ENCODE measurements at places on chromosomes 5 and 9. TPM values are rescaled to one million over a fixed set of nuclear protein-coding genes. Genes with fewer than 3 reads are reported as not detected.
A peak's percentile ranks its signal among the peaks of the same experiment; 100 is the strongest.

- no peak for DNase-seq
Observed at GRCh38 chr9:99112750-99113413, 8.0 kb downstream of the TGFBR1 start.

DNA sequence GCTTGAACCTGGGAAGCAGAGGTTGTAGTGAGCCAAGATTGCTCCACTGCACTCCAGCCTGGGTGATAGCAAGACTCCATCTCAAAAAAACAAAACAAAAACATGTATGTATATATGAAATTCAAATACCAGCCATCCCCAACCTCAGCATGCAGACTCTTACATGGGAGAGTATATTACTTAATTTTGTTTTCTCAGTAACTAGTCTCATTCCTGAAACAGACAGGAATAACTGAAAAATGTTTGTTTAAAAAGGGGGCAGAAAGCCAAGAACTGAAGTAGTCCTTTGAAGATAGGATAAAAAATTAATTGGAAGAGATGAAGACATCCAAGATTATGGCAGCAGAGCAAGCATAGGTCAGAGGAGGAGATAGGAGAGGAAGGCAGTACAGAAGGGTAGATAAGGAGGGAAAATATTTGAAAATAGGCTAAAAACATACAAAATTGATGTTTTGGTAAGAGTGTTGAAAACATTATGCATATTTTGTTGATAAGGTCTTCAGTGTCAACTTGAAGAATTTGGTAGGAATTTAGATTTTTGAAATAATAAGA is 309.9 kb downstream of the MAT2B start:
- DNase-seq = no peak

Gene DMAC1
- 10.0 TPM for total RNA-seq

Gene PCDHB8
- 0.17 TPM for total RNA-seq

Gene CTXN3
- not detected for total RNA-seq

DNA sequence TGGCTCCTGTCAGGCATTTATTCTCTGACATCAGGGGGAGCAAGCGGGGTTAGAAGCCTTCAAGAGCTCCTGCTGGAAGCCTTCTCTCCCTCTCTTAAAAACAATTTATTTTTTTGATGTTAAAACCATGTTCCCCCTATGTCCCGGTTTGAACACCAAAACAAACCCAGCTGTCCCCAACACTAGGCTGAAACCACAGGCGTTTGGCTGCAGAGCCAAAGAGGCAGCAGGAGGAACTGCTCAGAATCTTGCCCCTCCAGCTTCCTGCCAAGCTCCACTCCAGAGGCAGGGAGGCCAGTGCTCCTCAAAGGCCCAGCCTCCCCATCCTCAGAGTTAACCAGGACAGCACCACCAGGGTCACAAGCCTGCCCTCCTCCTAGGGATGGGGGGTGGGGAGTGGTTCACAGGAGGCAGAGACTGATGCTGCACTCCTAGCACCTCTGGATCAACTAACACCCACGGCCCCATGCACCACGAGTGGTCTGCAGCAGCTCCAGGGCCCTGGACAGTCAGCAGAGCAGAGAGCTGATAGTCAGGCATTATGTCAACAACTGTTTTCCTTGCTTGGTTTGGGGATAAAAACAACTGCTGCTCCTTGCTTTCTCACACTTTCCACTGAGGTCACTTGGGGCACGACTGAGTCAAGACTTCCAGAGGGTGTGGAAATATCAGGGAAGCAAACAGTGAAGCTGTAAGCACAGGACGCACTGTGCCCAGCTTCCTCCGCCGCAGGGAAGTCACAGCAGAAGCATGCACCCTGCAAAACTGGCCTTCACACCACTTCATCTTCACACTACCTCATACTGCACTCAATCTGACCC is 96.5 kb upstream of the ADRA1B start:
- DNase-seq = peak; percentile 27

- no peak for DNase-seq
Observed at GRCh38 chr5:100496296-100496695, 38.9 kb upstream of the FAM174A start.

Gene PCDHB3
- 0.29 TPM for total RNA-seq

Measured in mammary epithelial cell (primary cell).